ENCODE measurements at places on chromosomes 2 and 18. TPM values are rescaled to one million over a fixed set of nuclear protein-coding genes. Genes with fewer than 3 reads are reported as not detected.

DNA sequence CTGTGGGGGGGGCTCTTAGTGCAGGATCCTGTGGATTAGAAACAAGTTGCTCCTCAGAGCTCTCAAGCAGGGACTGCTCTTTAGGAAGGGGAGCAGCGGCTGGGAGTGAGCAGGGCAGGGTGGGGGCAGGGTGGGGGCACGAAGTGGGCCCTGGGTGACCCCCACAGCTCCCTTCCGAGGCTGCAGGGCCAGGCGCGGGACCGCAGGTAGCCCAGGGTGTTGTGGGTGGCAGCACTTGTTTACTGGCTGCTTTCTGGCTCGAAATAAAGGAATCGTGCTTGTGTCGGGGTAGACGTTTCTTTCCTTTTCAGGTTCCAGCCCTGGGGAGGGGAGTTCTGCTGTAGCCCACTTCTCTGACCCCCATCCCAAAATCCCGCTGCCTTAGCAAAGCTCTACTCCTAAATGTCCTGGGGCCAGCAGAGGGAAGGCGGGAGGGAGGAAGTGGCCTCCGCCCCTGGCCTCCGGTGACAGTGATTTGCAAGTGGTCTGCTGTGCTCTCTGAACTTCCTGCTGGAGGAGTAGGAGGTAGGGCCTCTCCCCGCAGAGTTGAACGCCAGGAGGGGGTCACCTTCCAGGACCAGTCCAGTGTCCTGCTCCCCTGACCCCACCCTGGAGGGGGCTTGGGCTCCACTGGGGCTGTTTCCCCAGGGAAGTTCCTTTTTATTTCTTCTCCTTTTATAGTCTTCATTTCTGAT, 8.3 kb downstream of the NEU4 start:
- no peaks in the 10 kb centered on the region for H3K27me3 ChIP-seq
- no peak for DNase-seq
- H3K4me1 ChIP-seq, result no peaks in the 10 kb centered on the region
- no peaks in the 10 kb centered on the region for H3K36me3 ChIP-seq

- no peak for DNase-seq
- H3K27me3 ChIP-seq, result no peaks in the 10 kb centered on the region
- no peaks in the 10 kb centered on the region for H3K4me1 ChIP-seq
- no peak overlapping the region for H3K4me3 ChIP-seq
- H3K27ac ChIP-seq, result no peak overlapping the region
- no peaks in the 10 kb centered on the region for H3K36me3 ChIP-seq
Measured at GRCh38 chr2:190507135-190507534, 27.4 kb downstream of the NEMP2 start.

DNA sequence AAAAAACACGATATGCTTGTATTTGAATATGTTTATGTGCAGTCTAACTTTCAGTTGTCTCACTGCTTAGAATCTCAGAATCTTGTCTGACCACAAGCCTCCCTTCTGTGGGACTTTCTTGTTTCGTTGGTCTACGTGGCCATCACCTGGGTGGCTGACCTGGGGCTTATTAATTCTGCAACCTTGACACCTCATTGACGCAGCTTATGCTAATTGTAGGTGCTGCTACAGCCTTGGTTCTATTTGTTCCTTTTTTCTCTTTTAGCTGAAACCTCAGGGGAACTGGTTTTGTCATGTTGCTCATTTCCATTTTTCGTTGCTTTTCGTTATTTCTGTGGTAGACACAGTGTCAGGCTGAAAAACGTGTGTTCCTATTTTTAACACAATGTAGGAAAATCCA, 273.7 kb downstream of the SLC4A3 start:
- H3K27me3 ChIP-seq, result no peaks in the 10 kb centered on the region
- DNase-seq, result no peak
- H3K4me1 ChIP-seq, result no peaks in the 10 kb centered on the region

GRCh38 chr2:235135990-235136561, 184.3 kb downstream of the SH3BP4 start:
- no peaks in the 10 kb centered on the region for H3K27me3 ChIP-seq
- H3K4me3 ChIP-seq, result no peak overlapping the region
- H3K4me1 ChIP-seq, result no peaks in the 10 kb centered on the region
- no peaks in the 10 kb centered on the region for H3K36me3 ChIP-seq

- DNase-seq, result no peak
- H3K36me3 ChIP-seq, result no peaks in the 10 kb centered on the region
- H3K27me3 ChIP-seq, result no peaks in the 10 kb centered on the region
Measured at GRCh38 chr18:69365658-69366057, 35.0 kb upstream of the DOK6 start.

DNA sequence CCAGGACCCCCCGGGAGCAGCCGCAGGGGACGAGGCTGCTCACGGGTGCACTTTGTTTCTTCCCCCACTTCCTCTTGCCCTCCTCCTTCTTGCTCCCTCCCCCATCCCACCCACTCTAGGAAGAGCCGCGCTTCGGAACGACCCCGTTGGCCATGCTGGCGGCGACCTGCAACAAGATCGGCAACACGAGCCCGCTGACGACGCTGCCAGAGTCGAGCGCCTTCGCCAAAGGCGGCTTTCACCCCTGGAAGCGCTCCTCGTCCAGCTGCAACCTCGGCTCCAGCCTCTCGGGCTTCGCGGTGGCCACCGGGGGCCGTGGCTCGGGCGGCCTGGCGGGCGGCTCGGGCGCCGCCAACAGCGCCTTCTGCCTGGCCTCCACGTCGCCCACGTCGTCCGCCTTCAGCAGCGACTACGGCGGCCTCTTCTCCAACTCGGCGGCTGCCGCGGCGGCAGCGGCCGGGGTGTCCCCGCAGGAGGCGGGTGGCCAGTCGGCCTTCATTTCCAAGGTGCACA, 1.3 kb downstream of the SP9 start:
- peak; percentile 42 for DNase-seq
- H3K4me3 ChIP-seq, result no peak overlapping the region
- no peaks in the 10 kb centered on the region for H3K4me1 ChIP-seq
- no peaks in the 10 kb centered on the region for H3K36me3 ChIP-seq
- peaks cover 94% of the 10 kb centered on the region for H3K27me3 ChIP-seq

- no peaks in the 10 kb centered on the region for H3K4me1 ChIP-seq
- no peak overlapping the region for H3K4me3 ChIP-seq
- no peak for DNase-seq
- H3K36me3 ChIP-seq, result no peaks in the 10 kb centered on the region
- no peak overlapping the region for H3K27ac ChIP-seq
Measured at GRCh38 chr2:173034143-173034542, 41.5 kb upstream of the MAP3K20 start.

- no peaks in the 10 kb centered on the region for H3K27me3 ChIP-seq
- H3K4me3 ChIP-seq, result no peak overlapping the region
- no peaks in the 10 kb centered on the region for H3K36me3 ChIP-seq
- no peaks in the 10 kb centered on the region for H3K4me1 ChIP-seq
- no peak for DNase-seq
- no peak overlapping the region for H3K27ac ChIP-seq
Measured at GRCh38 chr18:6249788-6250187, 164.9 kb downstream of the L3MBTL4 start.

GRCh38 chr2:11687736-11688135, 17.7 kb upstream of the NTSR2 start:
- no peak overlapping the region for H3K27ac ChIP-seq
- peaks cover 3% of the 10 kb centered on the region for H3K4me1 ChIP-seq
- H3K4me3 ChIP-seq, result no peak overlapping the region
- no peaks in the 10 kb centered on the region for H3K27me3 ChIP-seq
- no peak for DNase-seq
- no peaks in the 10 kb centered on the region for H3K36me3 ChIP-seq

DNA sequence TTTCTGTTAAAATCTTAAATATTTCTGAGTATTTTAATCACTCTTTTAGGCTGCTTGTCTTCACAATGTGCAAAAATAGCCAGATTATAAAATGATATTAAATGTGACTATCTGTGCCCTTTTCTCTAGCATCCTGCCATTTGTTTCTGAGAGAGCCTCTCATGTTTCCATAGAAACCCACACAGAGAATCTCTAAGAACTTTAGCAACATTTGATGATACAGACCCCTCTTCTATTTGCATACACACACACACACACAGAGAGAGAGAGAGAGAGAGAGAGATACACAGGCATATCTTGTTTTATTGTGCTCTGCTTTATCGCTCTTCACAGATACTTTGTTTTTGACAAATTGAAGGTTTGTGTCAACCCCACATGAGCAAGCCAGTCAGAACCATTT, 134.5 kb upstream of the DDX18 start:
- no peaks in the 10 kb centered on the region for H3K4me1 ChIP-seq
- no peaks in the 10 kb centered on the region for H3K27me3 ChIP-seq
- no peaks in the 10 kb centered on the region for H3K36me3 ChIP-seq
- no peak overlapping the region for H3K4me3 ChIP-seq
- H3K27ac ChIP-seq, result no peak overlapping the region
- DNase-seq, result no peak

DNA sequence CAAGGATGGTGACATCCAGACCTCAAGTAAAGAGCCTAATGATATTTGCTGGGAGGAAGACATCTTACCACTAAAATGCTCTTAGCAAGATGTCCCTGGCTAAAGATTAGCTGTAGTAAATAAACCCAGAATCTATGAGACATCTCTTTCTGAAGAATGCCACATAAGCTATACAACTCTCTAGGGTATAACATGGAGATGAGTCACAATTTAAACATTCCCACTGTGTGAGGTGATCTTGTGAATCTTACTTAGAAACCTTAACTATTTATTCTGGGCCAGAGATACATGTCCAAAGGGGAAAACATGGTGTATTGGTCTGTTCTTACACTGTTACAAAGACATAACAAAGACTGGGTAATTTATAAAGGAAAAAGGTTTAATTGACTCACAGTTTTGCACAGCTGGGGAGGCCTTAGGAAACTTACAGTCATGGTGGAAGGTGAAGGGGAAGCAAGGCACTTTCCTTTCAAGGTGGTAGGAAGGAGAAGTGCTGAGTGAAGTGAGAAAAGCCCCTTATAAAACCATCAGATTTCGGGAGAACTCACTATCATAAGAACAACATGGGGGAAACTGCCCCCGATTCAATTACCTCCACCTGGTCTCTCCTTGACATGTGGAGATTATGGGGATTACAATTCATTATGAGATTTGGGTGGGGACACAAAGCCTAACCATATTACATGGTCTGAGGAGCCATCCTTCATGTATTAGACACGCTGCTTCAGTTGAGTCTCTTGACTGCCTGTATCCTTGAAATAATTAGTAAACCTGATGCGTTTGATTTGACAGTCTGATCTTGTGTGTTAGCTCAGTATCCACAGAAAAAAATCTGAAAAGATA, 17.1 kb downstream of the KRCC1 start:
- no peaks in the 10 kb centered on the region for H3K36me3 ChIP-seq
- DNase-seq, result peak; percentile 95
- peaks cover 8% of the 10 kb centered on the region for H3K4me1 ChIP-seq
- no peaks in the 10 kb centered on the region for H3K27me3 ChIP-seq
- no peak overlapping the region for H3K4me3 ChIP-seq
- H3K27ac ChIP-seq, result peak overlapping the region; percentile 73

- H3K4me1 ChIP-seq, result no peaks in the 10 kb centered on the region
- peaks cover 3% of the 10 kb centered on the region for H3K27me3 ChIP-seq
- no peak for DNase-seq
- H3K27ac ChIP-seq, result no peak overlapping the region
- H3K36me3 ChIP-seq, result no peaks in the 10 kb centered on the region
Measured at GRCh38 chr18:13501891-13502290, 224.5 kb downstream of the FAM210A start.

- DNase-seq, result no peak
- H3K27me3 ChIP-seq, result no peaks in the 10 kb centered on the region
- H3K4me3 ChIP-seq, result no peak overlapping the region
- H3K27ac ChIP-seq, result no peak overlapping the region
- no peaks in the 10 kb centered on the region for H3K4me1 ChIP-seq
Measured at GRCh38 chr2:58734365-58734764, 493.2 kb upstream of the FANCL start.

DNA sequence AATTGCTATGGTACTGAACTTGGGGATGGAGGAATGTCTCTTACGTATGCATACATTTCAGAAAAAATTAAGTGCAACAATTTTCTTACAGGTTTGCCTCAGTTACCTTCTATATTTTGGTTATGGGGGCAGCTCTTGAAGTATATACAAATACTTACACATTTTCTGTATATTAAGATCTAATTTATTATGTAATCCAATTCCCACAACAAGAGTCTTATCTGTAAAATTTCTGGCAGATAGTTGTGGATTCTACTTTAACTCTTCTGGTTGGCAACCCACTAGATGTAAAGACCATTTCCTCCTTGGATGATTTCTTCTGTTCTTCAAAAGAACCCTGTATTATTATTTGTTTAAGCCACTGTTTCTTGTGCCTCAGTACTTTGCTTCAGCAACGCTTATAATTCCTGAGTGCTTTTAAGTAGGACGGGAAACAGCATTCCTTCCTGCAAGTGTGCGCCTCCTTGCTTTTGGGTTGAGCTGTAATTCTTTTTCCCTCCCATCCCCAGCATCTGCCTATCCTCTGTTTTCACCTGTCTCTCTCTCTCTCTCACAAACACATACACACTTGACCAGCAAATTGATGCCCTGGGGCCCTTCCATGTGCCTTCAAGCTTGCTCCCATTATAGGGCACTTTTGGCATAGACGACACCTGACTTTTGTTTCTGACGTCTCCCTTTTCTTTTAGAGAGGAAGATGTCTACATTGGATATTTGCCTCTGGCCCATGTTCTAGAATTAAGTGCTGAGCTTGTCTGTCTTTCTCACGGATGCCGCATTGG, 61.4 kb downstream of the ACSL3 start:
- DNase-seq, result no peak
- H3K4me3 ChIP-seq, result no peak overlapping the region
- H3K27ac ChIP-seq, result no peak overlapping the region
- peaks cover 10% of the 10 kb centered on the region for H3K4me1 ChIP-seq
- peaks cover 5% of the 10 kb centered on the region for H3K36me3 ChIP-seq
- no peaks in the 10 kb centered on the region for H3K27me3 ChIP-seq

DNA sequence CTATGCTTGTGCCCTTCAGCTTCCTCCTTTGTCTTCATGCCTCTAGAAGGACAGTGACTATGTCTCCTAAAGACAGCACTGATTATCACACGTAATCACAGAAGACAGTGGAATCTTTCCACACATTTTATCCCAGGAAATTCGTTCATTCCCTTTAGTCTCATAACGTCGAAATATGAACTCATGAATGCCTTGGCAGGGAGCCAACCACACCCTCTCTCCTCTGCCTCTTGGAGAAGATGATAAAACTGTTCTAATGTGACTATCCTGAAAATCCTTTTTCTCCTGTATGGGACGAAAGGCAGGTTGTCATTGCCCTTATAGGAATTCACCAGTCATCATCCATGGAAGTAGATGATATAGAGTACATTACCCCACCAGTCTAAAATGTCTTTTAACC, 726.6 kb upstream of the FANCL start:
- no peak for DNase-seq
- H3K27me3 ChIP-seq, result no peaks in the 10 kb centered on the region
- no peak overlapping the region for H3K4me3 ChIP-seq
- H3K27ac ChIP-seq, result no peak overlapping the region
- no peaks in the 10 kb centered on the region for H3K4me1 ChIP-seq
- no peaks in the 10 kb centered on the region for H3K36me3 ChIP-seq

DNA sequence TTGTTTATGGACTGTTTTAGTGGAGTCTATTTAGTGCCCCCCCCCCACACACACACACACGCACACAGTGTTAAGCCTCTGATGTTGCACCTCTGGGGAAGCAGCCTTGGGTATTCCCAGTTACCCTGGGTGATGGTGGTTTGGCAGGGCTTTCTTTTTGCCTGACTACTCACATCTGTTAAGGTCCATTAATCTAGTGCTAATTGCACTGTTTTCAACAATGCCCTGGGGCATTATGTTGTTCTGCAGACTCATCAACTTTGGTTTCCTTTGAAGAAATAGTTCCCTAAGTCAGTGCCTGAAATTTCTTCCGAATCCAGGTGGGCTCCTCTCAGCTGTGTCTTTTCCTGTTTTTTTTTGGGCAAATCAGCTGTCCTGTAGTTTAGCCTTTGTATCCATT, 34.7 kb downstream of the SPOPL start:
- H3K4me1 ChIP-seq, result no peaks in the 10 kb centered on the region
- peak; percentile 51 for DNase-seq
- no peaks in the 10 kb centered on the region for H3K27me3 ChIP-seq
- H3K4me3 ChIP-seq, result no peak overlapping the region

Gene SEPTIN2
- total RNA-seq, result 403 TPM

Gene ASB18
- total RNA-seq, result not detected

Gene KCNJ3
- total RNA-seq, result not detected

Gene MEX3C
- 39.8 TPM for total RNA-seq

Gene GAREM2
- total RNA-seq, result 0.66 TPM

Gene FAM168B
- total RNA-seq, result 79.1 TPM

Data from fibroblast of lung (primary cell).